ENCODE measurements at places on chromosomes 4 and X.

GRCh38 chrX:8179656-8180055 is 8.6 kb upstream of the VCX2 start:
- no peaks in the 10 kb centered on the region for H3K4me1 ChIP-seq
- no peaks in the 10 kb centered on the region for H3K36me3 ChIP-seq
- no peaks in the 10 kb centered on the region for H3K27me3 ChIP-seq

DNA sequence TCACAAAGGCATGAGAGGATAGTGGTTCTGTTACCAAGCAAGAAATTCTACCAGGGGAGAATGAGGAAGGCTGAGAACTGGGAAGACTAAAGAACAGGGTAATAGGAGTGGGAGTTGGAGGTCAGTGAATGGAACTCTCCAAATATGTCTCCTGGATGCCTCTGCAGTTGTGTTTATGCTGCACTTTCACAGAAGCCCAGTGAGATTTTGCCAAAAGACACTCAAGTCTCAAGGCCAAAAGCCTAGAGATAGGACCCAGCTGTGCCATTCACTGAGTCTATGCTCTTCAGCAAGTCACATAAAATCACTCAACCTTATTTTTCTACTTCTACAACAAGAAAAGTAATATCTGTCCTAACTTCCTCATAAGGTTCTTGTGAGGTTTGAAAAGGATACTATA is 285.4 kb downstream of the UNC5C start:
- no peaks in the 10 kb centered on the region for H3K4me1 ChIP-seq
- no peak overlapping the region for H3K27ac ChIP-seq
- no peak overlapping the region for H3K4me3 ChIP-seq
- no peaks in the 10 kb centered on the region for H3K27me3 ChIP-seq
- H3K36me3 ChIP-seq, result no peaks in the 10 kb centered on the region
- DNase-seq, result no peak

- no peaks in the 10 kb centered on the region for H3K4me1 ChIP-seq
- H3K27me3 ChIP-seq, result peaks cover 3% of the 10 kb centered on the region
- no peaks in the 10 kb centered on the region for H3K36me3 ChIP-seq
- H3K4me3 ChIP-seq, result no peak overlapping the region
- DNase-seq, result no peak
Observed at GRCh38 chrX:79530310-79531108, 163.4 kb upstream of the ITM2A start.

GRCh38 chr4:163866728-163867315 is 372.3 kb downstream of the TMA16 start:
- no peaks in the 10 kb centered on the region for H3K4me1 ChIP-seq
- no peak overlapping the region for H3K27ac ChIP-seq
- no peaks in the 10 kb centered on the region for H3K36me3 ChIP-seq
- no peak for DNase-seq
- H3K27me3 ChIP-seq, result no peaks in the 10 kb centered on the region

DNA sequence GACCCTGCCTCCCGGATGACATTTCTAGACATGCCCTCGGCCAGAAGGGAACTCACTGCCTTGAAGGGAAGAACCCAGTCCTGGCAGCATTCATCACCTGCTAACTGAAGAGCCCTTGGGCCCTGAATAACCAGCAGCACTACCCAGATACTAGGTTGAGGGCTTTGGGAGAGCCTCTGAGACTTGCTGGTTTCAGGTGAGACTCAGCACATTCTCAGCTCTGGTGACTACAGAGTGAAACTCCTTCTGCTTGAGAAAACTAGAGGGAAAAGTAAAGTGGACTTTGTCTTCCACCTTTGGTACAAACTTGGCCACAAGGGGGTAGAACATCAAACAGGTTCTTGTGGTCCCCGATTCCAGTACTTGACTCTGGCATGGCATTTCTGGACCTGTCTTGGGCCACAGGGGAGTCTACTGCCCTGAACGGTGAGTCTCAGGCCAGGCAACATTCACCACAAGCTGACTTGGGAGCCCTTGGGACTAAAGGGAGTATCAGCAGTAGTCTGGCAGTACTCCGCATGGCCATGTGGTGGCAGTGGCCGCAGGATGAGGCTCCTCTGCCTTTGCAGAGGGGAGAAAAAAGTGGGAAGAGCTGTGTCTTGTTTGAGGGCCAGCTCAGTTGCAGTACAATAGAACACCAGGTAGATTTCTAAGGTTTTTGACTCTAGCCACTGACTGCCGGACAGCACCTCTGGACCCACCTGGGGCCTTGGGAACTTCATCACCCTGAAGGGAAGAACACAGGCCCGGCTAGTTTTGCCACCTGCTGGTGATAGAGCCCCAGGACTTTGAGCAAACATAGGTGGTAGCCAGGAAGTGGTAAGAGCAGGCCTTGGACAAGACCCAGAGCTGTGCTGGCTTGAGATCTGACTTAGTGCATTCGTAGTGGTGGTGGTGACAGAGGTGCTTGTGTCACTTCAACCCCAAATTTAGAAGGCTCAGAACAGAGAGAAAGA is 414.8 kb downstream of the OPHN1 start:
- no peak overlapping the region for H3K4me3 ChIP-seq
- H3K27me3 ChIP-seq, result peaks cover 8% of the 10 kb centered on the region
- H3K4me1 ChIP-seq, result no peaks in the 10 kb centered on the region
- no peaks in the 10 kb centered on the region for H3K36me3 ChIP-seq
- H3K27ac ChIP-seq, result no peak overlapping the region

- no peak overlapping the region for H3K4me3 ChIP-seq
- H3K27me3 ChIP-seq, result no peaks in the 10 kb centered on the region
- DNase-seq, result no peak
- no peak overlapping the region for H3K27ac ChIP-seq
- H3K4me1 ChIP-seq, result no peaks in the 10 kb centered on the region
Observed at GRCh38 chr4:14700083-14700482, 302.2 kb upstream of the CPEB2 start.

- H3K4me1 ChIP-seq, result no peaks in the 10 kb centered on the region
- no peaks in the 10 kb centered on the region for H3K27me3 ChIP-seq
- DNase-seq, result peak; percentile 62
Observed at GRCh38 chrX:38561951-38562719, 793 bp downstream of the TSPAN7 start.

DNA sequence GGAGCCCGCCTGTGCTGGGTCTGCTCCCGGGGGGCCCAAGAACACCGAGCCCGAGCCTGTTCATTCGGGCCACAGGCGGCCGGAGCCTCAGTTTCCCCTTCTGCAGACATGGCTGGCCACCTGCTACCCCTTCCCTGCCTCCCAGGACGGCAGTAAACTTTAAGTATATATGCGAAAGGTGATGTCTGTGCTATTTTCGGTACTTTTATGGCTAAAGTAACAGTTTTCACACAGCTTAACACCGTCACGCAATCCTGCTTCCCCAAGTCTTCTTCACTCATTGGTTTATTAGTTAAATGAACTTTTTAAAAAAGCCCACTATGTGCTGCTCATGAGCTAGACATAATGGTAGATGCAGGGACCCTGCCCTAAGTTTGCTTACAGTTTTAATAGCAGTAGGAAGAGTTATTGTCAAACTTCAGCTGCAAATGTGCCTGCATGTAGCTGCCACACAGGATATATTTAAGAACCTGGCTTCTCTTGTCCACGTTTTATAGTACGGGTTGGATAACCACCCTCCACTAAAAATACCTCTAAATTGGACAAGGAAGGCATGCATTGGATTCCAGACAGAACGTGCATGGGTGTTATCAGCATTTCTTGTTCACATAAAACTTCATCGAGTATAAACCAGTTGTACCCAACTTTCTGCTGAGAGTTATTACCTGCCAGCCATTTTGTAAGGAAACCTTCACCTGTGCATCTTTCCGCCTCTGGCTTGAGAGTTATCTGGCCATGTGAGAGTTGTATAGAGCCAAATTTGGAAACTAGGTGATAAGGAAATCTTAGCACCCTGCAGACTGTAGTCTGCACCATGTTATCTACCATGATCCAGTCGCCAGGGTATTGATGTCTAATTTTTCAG is 741 bp downstream of the ANAPC4 start:
- peak; percentile 64 for DNase-seq
- H3K27ac ChIP-seq, result peak overlapping the region; percentile 81
- H3K4me1 ChIP-seq, result peaks cover 19% of the 10 kb centered on the region

DNA sequence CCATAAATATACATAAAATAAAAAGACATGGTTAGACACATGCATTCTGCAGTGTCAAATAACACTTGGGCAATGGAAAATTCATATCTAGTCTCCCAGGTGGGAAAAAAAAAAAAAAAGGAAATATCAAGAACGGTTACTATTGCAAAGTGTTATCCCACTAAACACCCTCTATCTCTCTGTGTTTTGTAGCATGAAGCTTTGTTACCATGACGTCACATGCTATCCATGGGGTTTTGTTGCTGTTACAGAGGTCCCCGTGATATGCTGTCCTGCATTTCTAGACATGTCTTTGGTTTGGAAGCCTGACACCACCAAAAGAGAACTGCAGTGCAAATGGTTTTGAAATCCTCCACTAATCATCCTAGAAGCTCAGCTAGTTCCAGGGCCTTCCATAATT is 50.7 kb upstream of the TLR3 start:
- no peak overlapping the region for H3K4me3 ChIP-seq
- no peaks in the 10 kb centered on the region for H3K4me1 ChIP-seq
- DNase-seq, result no peak
- H3K36me3 ChIP-seq, result no peaks in the 10 kb centered on the region
- no peaks in the 10 kb centered on the region for H3K27me3 ChIP-seq
- no peak overlapping the region for H3K27ac ChIP-seq

DNA sequence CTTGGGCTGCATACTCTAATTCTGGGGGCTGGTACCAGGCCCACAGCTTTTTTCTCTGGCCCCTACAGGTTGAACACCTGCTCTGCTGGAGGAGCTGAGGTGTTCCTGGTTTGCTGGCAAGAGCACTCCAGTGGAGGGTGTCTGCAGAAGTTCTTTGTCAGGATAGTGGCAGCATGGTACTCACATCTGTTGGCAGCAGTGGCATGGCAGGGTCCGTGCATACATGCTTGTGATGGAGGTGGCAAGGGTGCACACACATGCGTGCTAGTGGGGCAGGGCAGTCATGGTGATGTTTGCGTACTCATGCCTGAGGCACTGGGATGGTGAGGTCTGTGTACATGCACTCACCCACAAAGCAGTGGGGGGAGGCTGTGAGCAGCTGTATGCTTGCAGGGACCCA is 235.5 kb upstream of the KLF8 start:
- H3K27me3 ChIP-seq, result no peaks in the 10 kb centered on the region
- no peak overlapping the region for H3K27ac ChIP-seq
- DNase-seq, result no peak
- no peaks in the 10 kb centered on the region for H3K36me3 ChIP-seq
- H3K4me3 ChIP-seq, result no peak overlapping the region
- H3K4me1 ChIP-seq, result no peaks in the 10 kb centered on the region

DNA sequence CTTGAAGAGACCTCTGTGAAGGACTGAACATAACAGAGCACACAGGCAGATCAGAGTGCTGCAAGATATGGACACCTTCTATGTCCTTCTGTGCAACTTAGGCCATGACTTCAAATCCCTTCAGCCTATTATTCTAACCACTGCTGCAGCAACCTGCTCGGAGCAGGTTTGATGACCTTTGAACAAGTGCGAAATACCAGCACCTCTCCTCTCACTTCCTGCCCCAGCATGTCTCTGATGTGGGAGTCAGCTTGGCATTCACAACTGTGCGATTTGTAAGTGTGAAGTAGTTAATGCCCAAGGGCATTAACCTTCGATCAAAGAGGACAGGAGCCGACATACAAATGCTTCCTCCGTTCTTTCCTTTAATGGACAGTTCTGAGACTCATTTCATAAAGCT is 1.6 kb upstream of the EXOC1 start:
- H3K4me1 ChIP-seq, result peaks cover 20% of the 10 kb centered on the region
- no peak overlapping the region for H3K27ac ChIP-seq
- no peak for DNase-seq
- H3K4me3 ChIP-seq, result no peak overlapping the region
- no peaks in the 10 kb centered on the region for H3K36me3 ChIP-seq

- H3K4me1 ChIP-seq, result no peaks in the 10 kb centered on the region
- H3K27ac ChIP-seq, result no peak overlapping the region
- H3K36me3 ChIP-seq, result no peaks in the 10 kb centered on the region
- no peaks in the 10 kb centered on the region for H3K27me3 ChIP-seq
- no peak overlapping the region for H3K4me3 ChIP-seq
Observed at GRCh38 chrX:21014326-21014725, 359.9 kb upstream of the CNKSR2 start.

- no peak overlapping the region for H3K4me3 ChIP-seq
- no peaks in the 10 kb centered on the region for H3K4me1 ChIP-seq
- H3K27me3 ChIP-seq, result no peaks in the 10 kb centered on the region
- H3K36me3 ChIP-seq, result no peaks in the 10 kb centered on the region
- DNase-seq, result no peak
Observed at GRCh38 chr4:54192811-54193210, 36.3 kb upstream of the PDGFRA start.

GRCh38 chr4:74278490-74278889 is 29.8 kb upstream of the EPGN start:
- H3K36me3 ChIP-seq, result no peaks in the 10 kb centered on the region
- DNase-seq, result no peak
- H3K4me1 ChIP-seq, result no peaks in the 10 kb centered on the region

GRCh38 chr4:123052007-123052406 is 129.6 kb upstream of the NUDT6 start:
- no peak overlapping the region for H3K4me3 ChIP-seq
- H3K27me3 ChIP-seq, result no peaks in the 10 kb centered on the region
- H3K36me3 ChIP-seq, result no peaks in the 10 kb centered on the region
- H3K4me1 ChIP-seq, result no peaks in the 10 kb centered on the region

DNA sequence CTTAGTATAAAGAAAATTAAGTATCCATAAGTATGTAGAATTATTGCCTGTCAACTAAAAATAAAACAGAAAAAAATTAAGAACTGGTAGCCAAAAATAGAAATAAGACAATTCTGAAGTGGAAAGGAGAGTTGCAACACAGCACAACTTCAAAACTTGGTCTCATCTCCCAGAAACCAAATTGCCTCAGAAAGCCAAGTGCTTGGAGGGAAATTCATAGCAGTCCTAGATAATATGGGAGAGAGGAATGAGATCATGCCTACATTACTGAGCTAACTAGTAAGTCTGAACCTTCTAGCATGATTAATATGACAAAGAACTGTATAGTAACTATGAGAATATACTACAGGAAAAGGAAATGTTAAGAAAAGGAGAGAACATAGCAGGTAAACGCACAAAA is 256.5 kb downstream of the LDB2 start:
- H3K27me3 ChIP-seq, result no peaks in the 10 kb centered on the region
- no peak overlapping the region for H3K27ac ChIP-seq
- DNase-seq, result no peak
- no peak overlapping the region for H3K4me3 ChIP-seq
- H3K4me1 ChIP-seq, result no peaks in the 10 kb centered on the region
- H3K36me3 ChIP-seq, result no peaks in the 10 kb centered on the region

DNA sequence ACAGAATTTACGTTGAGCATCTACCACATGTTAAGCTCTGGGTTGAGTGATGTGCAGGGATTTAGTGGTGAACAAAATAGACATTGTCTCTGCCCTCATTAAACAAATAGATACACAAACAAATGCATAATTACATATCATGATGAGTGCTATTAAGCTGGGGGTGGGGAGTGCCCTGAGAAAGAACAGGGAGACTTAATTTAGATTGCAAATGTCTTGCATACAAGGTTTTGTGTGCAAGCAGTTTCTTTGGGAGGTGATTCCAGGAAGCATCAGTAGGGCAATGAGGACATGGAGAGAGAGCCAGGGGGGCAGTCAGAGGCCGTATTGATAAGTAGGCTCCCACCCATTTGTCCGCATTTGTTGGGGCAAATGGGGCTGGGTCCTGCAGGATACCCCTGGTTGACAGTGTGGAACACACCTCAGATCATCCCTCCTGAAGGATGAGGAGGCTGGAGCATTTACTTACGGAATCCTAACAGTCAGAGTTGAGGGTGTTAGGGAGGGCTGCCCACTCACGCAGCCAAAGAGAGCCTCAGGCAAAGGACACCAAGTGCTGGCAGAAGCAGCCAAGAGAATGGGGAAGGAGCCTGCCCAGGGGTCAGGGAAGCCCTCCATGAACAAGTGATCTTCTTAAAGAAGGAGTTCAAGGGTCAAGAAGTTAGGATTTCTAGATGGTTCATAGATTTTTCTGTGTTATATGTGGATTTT is 245.9 kb downstream of the BCOR start:
- peaks cover 10% of the 10 kb centered on the region for H3K27me3 ChIP-seq
- H3K4me1 ChIP-seq, result peaks cover 8% of the 10 kb centered on the region

Data from psoas muscle (tissue), 8 donors.